ENCODE measurements at places on chromosomes 7 and 10.

- no peak for DNase-seq
Observed at GRCh38 chr10:71424496-71425194, 27.9 kb downstream of the CDH23 start.

GRCh38 chr7:122886357-122887081 lies at the start of gene CADPS2:
CADPS2 (minus strand) TSS chr7:122886460; CDS start chr7:122886337, 123 bp downstream.
- no peak for DNase-seq

DNA sequence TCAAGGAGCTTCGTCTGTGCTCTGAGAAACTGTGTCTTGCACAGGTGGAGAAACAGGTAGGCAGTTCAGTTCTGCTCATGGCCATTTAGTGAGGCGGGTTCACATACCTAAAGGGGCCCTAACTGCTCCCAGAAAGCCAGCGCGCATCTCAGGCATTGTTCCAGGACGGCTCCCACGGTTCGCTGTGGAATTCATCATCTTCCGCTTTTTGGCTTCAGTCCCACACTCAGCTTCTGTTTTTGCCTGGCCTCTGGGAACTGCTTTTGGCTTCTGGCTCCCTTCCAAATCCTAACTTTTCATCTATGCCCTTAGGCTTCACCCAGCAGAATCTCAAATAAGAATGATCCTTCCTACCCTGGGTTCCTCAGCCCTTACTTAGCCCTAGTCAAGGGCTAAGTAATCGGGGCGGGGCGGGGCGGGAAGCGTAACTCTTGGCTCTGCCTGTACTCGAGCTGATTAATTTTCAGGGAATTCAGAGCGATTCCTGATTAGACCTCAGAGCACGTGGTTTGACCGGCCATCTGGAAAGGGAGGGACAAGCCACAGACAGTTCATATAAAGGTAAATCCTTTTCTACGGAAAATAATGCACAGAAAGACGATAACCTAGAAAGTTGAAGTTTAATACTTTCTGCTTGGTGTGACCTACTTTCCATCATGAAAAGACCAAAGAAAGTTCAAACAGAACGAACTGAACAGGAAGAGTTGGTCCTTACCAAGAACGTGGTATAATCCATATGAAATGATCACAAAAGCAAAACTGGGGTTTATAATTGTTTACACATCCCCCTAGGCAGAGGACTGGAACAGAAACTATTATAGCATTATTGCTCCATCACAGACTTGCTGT lies 105.7 kb downstream of the ST8SIA6 start:
- DNase-seq, result no peak

GRCh38 chr10:75396631-75397495 lies 4.7 kb downstream of the ZNF503 start:
- no peak for DNase-seq

GRCh38 chr7:29859524-29860185 lies 53.3 kb downstream of the WIPF3 start:
- DNase-seq, result no peak

DNA sequence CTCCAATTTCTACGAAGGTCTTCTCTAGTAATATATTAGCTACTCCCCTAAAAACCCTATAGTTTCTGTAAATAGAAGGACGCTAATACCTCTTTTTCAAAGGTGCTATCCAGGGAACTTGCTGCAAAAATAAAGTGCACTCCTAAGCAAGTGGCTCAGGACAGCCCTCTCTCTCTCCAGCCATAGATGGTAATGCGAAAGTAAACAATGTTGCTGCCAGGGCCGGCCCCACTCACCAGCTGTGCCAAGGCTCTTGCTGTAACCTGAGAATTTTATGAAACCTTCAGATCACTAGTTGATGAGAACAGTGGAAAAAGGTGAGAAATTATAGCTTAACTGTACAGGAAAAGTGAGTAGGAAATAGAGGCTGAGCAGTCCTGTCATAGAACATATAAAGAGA lies 10.9 kb upstream of the TAS2R39 start:
- no peak for DNase-seq

- no peak for DNase-seq
Observed at GRCh38 chr10:125213541-125214282, 53.3 kb upstream of the CTBP2 start.
